ENCODE measurements at places on chromosomes 2 and 18.

- no peak for DNase-seq
These were observed 327.6 kb downstream of the NCKAP5 start for GRCh38 chr2:133240491-133241223.

GRCh38 chr18:79786304-79786703 lies 11.4 kb upstream of the KCNG2 start:
- DNase-seq = no peak

DNA sequence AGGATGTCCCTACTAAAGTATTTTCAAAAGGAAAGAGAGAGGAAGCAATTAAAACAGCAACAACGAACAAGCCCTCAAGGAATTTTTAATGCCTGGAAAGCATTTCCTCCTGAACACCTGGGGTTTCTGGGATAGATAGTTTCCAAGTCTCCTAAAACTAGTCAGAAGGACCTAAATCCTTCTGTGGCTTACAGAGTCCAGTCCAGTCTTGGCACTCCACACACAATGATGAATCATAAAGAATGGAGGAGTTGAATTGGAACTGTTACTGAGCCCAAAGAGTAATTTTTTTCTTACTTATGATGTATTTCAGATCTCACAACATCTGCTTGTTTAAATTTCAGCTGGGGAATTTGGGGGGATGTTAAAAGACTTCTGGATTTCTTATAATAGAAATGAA lies 144.6 kb upstream of the SETBP1 start:
- peak; percentile 73 for DNase-seq

DNA sequence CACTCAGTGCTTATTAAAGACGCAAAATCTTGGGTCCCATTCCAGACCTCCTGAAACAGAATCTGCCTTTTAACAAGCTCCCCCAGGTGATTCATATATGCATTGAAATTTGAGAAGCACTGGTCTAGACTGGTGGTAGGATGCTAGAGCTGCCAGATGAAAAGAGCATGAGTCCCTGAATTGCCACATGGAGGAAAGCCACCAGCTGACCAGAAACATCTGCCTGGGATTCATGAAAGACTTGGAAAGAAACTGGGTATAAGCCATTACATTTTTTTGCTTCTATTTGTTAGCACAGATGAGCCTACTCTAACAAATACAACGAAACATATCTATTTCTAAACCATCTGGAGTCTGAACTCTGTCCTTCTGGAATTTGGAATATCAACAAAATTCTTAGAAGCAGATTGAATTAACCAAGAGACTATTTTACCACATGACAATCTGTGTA lies 228.9 kb downstream of the RBM43 start:
- peak; percentile 99 for DNase-seq

DNA sequence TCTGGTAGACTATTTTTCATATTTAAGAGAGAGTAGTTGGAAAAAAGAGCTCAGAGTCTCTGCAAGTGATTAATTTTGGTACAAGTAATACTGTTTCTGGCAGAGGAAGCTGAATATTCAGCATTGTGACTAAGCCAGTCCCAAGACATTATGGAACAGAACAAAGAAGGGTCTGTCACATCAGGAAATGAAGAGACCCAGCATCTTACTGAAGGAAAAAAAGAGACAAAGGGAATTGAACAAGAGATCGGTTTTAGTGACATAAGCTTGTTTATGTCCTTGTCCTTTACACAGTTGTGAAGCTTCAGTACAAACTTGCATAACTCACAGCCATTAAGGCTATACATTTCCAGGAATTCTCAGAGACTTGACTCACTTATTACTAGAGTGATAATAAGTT lies 568.5 kb upstream of the SLC8A1 start:
- DNase-seq = no peak

DNA sequence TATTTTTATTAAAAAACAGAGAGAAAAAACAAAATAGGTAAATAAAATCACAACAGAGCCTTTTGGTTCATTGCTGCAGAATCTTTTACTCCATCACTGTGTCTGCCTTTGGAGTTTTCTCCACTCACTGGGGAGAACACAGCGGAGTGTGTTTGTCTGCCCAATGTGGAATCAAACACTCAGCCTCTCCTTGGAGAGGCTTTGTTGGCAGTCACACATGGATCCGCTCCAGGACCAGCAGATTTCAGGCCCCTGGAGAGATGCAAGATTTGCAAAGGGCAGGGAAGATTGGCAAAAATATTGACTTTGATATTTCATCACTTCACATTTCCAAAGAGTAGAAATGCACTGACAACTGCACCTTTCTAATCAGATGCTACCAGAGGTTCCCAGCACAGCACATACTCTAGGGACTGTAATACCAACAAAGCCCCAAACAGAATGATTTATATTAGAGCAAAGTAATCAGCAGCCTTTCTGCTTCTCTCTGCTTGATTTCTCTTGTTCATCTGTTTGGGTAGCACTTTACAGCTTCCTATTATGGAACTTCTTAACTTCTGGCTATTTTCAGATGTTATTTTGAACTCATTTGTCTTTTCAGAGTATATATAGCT lies 1898.8 kb upstream of the PIK3C3 start:
- DNase-seq = no peak

- no peak for DNase-seq
These were observed 82.5 kb downstream of the TMEM247 start for GRCh38 chr2:46561731-46562450.

Data from HFF-Myc (cell line).